ENCODE measurements at places on chromosomes 6 and 20. TPM values are rescaled to one million over a fixed set of nuclear protein-coding genes. Genes with fewer than 3 reads are reported as not detected.

- DNase-seq: no peak
Observed at GRCh38 chr6:149563203-149563927, 2.8 kb upstream of the GINM1 start.

- no peak for DNase-seq
Observed at GRCh38 chr20:34042262-34042661, 48.6 kb downstream of the RALY start.

DNA sequence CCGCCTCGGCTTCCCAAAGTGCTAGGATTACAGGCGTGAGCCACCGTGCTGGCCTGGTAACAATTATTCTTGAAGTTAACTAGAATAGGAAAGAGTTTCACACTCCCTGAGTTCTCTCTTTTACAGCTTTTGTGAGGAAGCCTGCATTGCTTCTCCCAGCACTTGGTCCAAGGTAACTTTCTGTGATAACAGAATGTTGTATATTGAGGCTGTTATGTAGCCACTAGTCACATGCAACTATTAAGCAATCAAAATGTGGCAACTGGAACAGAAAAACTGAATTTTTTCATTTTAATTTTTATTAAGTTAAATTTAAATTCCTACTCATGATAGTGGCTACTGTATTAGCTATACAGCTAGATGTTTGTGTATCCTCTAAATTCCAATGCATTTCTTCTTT lies 2.5 kb downstream of the TRIM38 start:
- no peak for DNase-seq

GRCh38 chr20:60372275-60372674 lies 414.1 kb downstream of the CDH26 start:
- DNase-seq: no peak

DNA sequence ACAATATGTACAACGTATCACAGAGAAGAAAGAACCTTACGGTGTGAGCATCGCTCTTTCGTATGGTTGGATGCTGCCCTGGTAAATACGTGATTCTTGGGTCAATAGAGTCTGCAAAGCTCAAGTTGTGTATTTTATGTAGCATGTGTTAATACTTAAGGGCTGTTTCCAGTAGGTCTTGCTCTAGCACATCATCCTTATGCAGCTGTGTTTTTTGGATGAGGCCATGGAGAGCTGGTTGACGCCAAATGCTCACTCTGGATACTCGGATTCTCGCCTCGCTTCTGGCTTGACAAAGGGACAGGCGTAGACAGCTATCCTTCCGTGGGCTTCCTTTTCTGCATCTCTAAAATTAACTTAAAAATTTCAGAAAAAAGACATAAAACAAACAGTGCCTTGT lies 38.9 kb downstream of the SNRNP48 start:
- DNase-seq: no peak

DNA sequence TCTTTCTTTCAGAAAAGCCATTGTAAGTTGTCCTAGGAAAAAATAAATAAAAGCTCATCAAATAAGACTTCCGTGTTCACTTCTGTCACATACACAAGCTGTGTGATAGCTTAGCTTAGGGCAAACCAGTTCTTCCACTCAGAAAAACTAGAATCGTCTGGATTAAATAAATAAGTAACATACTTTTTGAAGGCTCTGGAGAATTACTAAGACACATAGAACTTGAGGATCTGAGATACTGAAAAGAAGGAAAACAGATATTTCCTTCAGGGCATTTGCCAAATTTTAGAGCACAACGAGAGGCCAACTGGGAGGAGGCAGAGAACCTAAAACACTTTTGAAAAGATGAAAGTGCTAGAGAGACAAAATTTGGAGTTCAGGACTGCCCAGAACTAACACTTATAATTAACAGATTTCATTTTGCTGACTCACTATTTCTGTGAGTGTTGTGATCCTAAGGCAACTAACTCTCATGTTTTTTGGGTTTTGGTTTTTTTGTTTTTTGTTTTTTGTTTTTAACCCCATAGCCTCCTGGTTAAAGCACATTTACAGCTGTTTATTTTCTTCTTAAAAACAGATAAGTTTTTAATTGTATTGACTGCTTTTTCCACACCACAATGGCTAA lies 38.7 kb upstream of the THEMIS start:
- no peak for DNase-seq

DNA sequence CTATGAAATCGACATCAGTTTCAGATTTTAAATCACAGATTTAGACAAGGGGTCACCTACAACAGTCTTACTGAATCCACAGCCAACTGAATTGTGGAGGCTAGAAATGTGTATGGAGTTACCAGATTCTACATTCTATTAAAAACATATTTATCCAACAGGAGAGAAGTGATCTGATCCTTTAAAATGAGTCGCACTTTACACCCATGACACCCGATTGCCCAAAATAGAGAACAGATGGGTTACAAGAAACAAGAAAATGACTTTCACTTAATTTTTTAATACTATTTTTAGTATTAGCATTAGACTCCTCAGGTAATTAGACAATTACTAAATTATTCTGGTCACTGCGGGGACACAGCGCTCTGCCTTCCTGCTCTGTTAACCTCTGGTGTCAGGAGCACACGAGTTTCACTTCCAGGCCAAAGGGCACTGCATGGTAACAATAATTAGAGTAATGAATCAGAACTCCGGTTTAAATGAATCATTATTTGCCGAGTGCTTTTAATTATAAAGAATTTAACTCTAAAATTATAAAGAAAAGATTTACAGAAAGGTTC lies 108.6 kb downstream of the ATP9A start:
- DNase-seq: no peak

DNA sequence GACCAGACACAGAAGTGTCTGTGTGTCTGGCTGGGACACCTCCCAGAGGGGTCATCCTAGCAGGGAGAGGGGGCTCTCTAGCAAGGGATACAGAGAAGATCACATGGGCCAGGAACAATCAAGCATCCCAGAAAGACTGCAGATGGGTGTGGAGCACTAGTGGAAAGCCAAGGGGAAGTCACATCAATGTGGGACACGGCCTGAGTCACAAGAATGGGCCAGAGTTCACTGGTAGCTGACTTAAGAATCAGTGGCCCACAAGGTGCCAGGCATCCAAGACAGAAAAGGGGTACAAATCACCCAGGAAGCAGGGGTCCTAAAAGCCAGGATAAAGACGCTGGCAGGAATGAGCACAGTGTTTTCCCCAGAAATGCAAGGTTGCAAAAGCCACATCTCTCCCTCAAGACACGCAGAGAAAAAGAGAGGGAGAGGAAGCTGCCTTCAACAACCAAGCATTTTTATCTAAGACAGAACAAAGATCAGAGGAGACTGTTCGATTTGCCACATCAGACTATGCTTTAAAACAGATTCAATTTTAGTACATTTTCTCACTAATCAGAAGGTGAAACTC lies 113.6 kb upstream of the DST start:
- DNase-seq: no peak

- no peak for DNase-seq
Observed at GRCh38 chr6:39044181-39044580, 4.4 kb upstream of the GLP1R start.

- DNase-seq: no peak
Observed at GRCh38 chr20:4886771-4887527, 114.4 kb downstream of the SLC23A2 start.

Gene OXT
- total RNA-seq: not detected

Gene BMP7
- not detected for total RNA-seq

All from activated CD4-positive, alpha-beta T cell treated with anti-CD3 and anti-CD28 coated beads, Interleukin-2, amount 10 ng/mL, durations not matched to agents 7 days and 5 days (primary cell).